Thoracic aorta endothelial cell (primary cell): ENCODE measurements at places on chromosomes 3 and 15. TPM values are rescaled to one million over a fixed set of nuclear protein-coding genes. Genes with fewer than 3 reads are reported as not detected.

PLCB2 gene
- 0.40 and 21.8 TPM in 2 replicates for total RNA-seq

NEK11 gene
- total RNA-seq: 2.4 and 4.1 TPM in 2 replicates

ATP13A4 gene
- total RNA-seq: not detected in 2 replicates

GMNC gene
- not detected in 2 replicates for total RNA-seq

TIMP4 gene
- 0.14 TPM in 1 of 2 replicates, not detected in the other for total RNA-seq

DUOX2 gene
- not detected in 2 replicates for total RNA-seq

BUB1B gene
- 41.0 and 78.3 TPM in 2 replicates for total RNA-seq

SPESP1 gene
- 2.1 and 3.4 TPM in 2 replicates for total RNA-seq

RABL3 gene
- 16.8 and 20.5 TPM in 2 replicates for total RNA-seq

ALG1L2 gene
- total RNA-seq: 0.27 TPM in 1 of 2 replicates, not detected in the other

KBTBD8 gene
- total RNA-seq: 4.1 and 6.0 TPM in 2 replicates

NEK10 gene
- 13.6 and 20.6 TPM in 2 replicates for total RNA-seq

FEZF2 gene
- total RNA-seq: not detected in 2 replicates

GOLGA8G gene
- total RNA-seq: not detected in 2 replicates

PRSS50 gene
- total RNA-seq: not detected in 2 replicates

RTP4 gene
- 0.22 TPM in 1 of 2 replicates, not detected in the other for total RNA-seq

GNAT1 gene
- not detected in 2 replicates for total RNA-seq

AGBL1 gene
- total RNA-seq: not detected in 2 replicates

SKOR1 gene
- 0.07 TPM in 1 of 2 replicates, not detected in the other for total RNA-seq

CFAP20DC gene
- 4.3 TPM in 2 replicates for total RNA-seq

CGGBP1 gene
- total RNA-seq: 101 and 112 TPM in 2 replicates

TMEM108 gene
- 0.27 and 0.29 TPM in 2 replicates for total RNA-seq

CILP gene
- not detected in 2 replicates for total RNA-seq

CACNA1D gene
- total RNA-seq: under 0.01 TPM in 1 of 2 replicates, not detected in the other

CHRM5 gene
- not detected in 2 replicates for total RNA-seq

SLC9C1 gene
- 0.57 TPM in 1 of 2 replicates, not detected in the other for total RNA-seq

FRMD4B gene
- total RNA-seq: 146 and 164 TPM in 2 replicates
